ENCODE measurements at places on chromosomes 6 and 20.

- H3K4me3 ChIP-seq = no peak overlapping the region
- DNase-seq = no peak
- H3K27me3 ChIP-seq = no peaks in the 10 kb centered on the region
These were observed 31.3 kb downstream of the KLHL31 start for GRCh38 chr6:53634184-53634631.

DNA sequence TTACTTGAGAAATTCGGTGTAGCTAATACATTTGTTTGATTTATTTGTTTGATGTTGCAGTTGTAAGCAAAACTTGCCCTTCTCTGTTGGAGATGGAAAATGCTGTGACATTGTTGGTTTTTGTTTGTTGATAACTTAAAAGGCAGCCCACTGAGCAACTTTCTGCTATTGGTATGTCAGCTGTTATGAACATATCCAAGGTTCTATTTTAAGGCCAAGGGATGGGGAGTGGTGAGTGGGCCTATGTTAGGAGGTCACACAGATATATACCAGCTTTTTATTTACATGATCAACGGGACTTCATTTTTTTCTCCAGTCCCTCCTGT is 5.7 kb downstream of the QKI start:
- no peaks in the 10 kb centered on the region for H3K27me3 ChIP-seq
- no peak for DNase-seq
- peak overlapping the region; percentile 6 for H3K4me3 ChIP-seq
- no peaks in the 10 kb centered on the region for H3K36me3 ChIP-seq

DNA sequence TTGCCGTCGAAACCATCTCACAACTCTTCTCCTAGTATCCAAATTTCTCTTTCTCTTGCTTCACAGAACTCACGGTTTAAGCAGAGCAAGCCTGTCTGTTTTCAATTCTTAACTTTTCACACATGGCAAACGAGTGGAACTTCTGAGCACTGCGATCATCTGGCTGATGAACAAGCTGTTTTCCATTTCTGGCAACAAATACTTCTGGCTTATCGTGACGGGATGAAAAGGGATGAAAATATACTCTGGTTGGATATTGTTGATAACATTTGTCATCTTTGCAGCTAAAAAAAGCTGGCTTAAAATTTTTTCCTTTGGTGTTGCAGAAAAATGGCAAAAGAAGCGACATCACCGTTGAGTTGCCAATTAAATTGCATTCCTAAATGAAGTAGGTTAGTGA is 515.2 kb upstream of the JARID2 start:
- DNase-seq = no peak
- H3K4me3 ChIP-seq = no peak overlapping the region
- no peaks in the 10 kb centered on the region for H3K27me3 ChIP-seq
- H3K36me3 ChIP-seq = no peaks in the 10 kb centered on the region
- no peaks in the 10 kb centered on the region for H3K4me1 ChIP-seq
- no peak overlapping the region for H3K27ac ChIP-seq

- H3K27ac ChIP-seq = no peak overlapping the region
- H3K27me3 ChIP-seq = no peaks in the 10 kb centered on the region
- H3K4me3 ChIP-seq = no peak overlapping the region
- H3K36me3 ChIP-seq = peaks cover 5% of the 10 kb centered on the region
These were observed 30.4 kb downstream of the FKBP1A start for GRCh38 chr20:1362484-1362883.

DNA sequence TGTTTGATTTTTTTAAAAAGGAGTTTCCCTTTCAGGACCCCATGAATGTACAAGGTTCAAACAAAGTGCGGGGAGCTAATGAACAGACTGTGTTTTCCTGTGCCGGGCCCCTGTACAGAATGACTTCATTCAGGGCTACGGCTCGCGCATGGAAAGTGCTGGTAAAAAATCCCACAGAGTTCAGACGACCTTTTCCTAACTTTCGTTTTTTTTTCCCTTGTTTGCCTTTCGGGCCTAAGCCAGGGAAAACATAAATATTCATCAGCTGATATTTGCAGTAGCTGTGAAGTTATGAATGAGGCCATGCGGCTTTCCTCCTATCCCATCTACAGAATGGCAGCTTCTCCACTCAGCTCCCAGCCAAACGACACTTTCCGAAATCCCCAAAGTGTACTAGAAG is 74.0 kb downstream of the HAO1 start:
- no peak overlapping the region for H3K27ac ChIP-seq
- DNase-seq = no peak
- H3K36me3 ChIP-seq = no peaks in the 10 kb centered on the region
- no peaks in the 10 kb centered on the region for H3K4me1 ChIP-seq
- peak overlapping the region; percentile 29 for H3K4me3 ChIP-seq

DNA sequence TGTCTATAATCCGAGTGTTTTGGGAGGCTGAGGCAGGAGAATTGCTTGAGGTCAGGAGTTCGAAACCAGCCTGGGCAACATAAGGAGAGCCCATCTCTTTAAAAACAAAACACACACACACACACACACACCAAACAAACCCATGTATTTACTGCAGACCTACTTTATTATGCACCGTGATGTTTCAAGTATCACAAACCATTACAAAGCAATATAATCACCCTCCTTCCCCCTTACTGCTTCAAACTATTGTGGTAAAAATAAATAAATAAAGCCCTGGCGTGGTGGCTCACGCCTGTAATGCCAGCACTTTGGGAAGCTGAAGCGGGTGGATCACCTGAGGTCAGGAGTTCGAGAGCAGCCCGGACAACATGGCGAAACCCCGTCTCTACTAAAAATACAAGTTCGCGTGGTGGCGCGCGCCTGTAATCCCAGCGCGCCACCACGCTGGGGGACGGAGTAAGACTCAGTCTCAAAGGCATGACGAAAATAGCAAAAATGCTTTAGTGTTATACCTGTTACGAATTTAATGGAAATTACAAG is 1.5 kb downstream of the TBCC start:
- no peaks in the 10 kb centered on the region for H3K36me3 ChIP-seq
- H3K27ac ChIP-seq = no peak overlapping the region
